ENCODE measurements at places on chromosomes 7 and 10. TPM values are rescaled to one million over a fixed set of nuclear protein-coding genes. Genes with fewer than 3 reads are reported as not detected.

DNA sequence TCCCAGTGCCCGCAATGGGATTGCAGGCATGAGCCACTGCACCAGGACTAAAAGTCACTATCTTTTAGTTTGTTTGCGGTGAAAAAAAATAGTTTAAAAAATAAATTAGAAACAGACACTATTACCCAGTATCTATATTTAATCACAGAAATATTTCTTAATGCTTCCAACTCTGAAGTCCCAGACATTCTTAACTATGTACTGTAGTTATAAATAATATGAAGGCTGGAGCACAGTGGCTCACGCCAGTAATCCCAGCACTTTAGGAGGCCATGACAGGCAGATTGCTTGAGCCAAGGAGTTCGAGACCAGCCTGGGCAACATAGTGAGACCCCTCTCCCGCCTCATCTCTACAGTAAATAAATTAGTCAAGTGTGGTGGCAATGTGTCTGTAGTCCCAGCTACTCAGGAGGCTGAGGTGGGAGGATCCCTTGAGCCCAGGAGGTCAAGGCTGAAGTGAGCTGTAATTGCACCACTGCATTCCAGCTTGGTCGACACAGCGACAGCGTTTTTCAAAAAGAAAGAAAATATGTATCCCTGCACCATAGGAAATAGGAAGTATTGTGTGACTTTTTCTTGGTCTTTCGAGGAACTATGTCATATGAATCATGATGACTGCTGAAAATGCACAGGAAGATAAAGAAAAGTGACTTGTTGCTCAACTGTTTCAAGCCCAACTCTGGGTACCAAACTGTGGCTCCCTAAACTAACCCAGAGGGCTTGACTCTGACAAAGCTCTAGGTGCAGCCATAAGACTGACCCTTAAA lies 74.9 kb upstream of the STEAP1B start:
- no peaks in the 10 kb centered on the region for H3K4me1 ChIP-seq

DNA sequence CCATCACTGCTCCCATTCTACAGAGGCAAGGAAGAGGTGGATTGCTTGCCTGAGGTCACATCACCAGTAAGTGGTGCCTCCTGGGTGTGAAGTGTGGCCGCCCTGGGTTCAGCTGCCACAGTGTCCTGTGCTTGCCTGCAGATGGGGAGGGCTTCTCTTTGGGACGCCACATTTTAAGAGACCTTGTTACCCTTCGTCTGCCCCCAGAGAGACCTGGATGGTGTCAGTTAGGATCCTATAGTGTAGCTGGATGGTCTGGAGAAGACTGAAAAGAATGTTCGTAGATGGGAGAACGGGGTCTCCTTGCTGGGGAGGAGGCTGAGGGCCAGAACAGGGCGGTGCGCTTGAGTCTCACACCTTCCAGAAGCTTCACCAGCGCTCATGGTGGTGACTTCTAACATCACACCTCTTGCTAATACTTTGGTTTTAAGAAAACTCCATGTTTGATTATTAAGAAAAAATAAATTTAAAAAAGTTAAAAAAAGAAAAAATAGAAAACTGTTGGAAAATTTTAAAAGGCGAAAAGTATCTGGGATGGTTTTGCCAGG lies 2.3 kb downstream of the DOCK1 start:
- H3K36me3 ChIP-seq = no peaks in the 10 kb centered on the region
- H3K27me3 ChIP-seq = peaks cover 44% of the 10 kb centered on the region
- no peaks in the 10 kb centered on the region for H3K4me1 ChIP-seq
- no peak overlapping the region for H3K4me3 ChIP-seq
- no peak overlapping the region for H3K27ac ChIP-seq
- no peak for DNase-seq

PUS7 gene
- 9.4 TPM for total RNA-seq

ADARB2 gene
- 2.5 TPM for total RNA-seq

Measured in thymus (tissue), 14 donors.